Activated CD8-positive, alpha-beta T cell treated with anti-CD3 and anti-CD28 coated beads for 36 hours (primary cell): ENCODE measurements at places on chromosomes 2 and 18.
A peak's percentile ranks its signal among the peaks of the same experiment; 100 is the strongest.

DNA sequence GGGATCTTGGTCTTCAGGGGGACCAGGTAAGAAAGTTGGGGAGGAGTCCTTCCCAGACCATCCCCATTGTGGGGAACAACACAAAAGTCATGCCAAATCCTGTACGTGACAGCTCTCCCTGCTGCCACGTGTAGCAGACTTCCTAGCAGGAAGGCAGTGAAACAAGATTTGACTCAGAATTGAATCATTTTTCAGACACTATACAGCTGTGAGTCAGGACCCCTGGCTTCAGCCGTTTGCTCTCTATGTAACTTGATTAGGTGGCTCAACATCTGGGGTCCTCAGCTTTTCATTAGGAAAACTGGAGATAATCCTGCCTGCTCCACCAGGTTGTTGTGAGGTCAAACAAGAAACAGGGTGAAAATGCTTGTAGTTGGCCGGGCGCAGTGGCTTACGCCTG lies 32.9 kb upstream of the PDCL3 start:
- no peak for DNase-seq

GRCh38 chr18:6362559-6363129 lies 52.1 kb downstream of the L3MBTL4 start:
- no peak for DNase-seq

- DNase-seq, result no peak
These were observed 309.0 kb upstream of the CDH2 start for GRCh38 chr18:28485918-28486317.

DNA sequence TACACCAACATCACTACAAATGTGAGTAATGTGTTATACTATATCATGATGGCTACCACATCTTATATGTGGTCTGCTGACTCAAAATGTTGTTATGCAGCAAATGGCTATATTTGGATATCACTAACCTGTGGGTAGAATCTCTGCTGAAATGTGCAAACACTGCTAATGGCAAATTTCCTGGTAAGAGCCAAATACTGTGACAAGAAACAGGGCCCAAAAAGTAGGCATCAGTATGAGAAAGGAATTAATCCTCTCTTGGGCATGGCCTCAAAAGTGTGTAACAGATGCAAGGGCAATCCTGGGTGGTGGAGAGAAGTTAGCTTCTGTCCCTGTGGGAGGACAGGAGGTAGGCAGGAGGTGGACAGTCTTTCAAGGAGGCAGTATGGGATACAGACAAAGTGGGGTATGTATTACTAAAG lies 13.3 kb downstream of the ATF2 start:
- DNase-seq, result no peak

DNA sequence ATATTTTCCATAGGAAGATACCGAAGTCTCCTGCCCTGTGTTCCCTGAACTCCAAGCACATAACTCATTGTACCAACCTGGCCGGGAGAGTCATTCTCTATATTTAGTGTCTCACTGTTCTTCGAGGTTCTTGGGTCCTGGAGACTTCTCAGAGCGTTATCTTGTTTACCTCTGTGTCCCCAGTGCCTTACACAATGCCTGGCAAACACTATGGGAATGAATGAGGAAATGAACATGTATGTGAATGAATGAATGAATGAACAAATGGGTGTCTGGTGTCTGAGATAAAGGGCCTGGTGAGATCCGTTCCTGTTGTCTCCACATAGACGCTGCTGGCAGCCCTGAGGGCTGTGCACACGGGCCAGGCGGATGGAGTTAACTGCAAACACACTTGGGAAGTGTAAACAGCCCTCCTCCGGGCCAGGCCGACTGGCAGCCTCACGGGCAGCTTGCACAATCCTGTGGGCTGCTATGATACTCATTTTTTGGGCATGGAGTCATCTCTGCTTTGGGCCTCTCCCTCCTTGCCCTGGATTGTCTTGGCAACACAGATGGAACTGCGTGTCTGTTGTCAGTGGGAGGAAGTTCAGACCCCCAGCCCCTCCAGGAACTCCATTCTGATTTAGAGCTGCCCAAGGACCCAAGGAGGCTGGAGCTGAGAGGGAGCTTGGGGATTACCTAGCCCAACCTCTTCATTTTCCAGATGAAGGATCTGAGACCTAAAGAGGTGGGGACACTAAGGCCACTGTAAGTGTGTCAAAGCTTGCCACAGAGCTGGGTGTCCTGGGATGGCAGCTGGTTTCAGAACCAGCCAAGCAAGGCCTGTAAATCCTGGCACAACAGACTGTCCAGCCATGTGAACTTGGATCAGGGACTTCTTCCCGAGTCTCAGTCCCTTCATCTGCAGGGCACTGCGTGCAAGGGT lies 124.4 kb downstream of the INHBB start:
- DNase-seq, result no peak

DNA sequence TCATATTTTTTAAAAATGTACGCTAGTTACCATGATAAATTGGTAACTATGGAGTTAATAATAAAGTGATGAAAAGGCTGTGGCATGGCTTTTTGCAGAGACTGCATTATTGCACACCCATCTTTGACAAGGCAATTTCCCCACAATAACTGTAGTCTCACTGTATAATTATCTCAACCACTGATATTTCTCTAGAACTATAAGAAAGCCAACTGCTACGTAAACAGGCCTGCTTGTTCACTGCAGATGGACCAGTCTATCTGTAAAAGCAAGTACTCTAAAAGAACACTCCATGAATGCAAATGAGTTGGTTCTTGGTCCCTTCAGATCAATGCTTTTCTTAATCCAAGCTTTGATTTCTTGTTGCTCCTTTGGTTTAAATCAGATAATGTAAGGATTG lies 218.7 kb downstream of the RBM43 start:
- DNase-seq, result no peak

- DNase-seq, result peak; percentile 31
These were observed 12.3 kb upstream of the SMAD7 start for GRCh38 chr18:48962994-48963561.

GRCh38 chr2:31660812-31661335 lies 80.1 kb upstream of the SRD5A2 start:
- DNase-seq, result no peak

DNA sequence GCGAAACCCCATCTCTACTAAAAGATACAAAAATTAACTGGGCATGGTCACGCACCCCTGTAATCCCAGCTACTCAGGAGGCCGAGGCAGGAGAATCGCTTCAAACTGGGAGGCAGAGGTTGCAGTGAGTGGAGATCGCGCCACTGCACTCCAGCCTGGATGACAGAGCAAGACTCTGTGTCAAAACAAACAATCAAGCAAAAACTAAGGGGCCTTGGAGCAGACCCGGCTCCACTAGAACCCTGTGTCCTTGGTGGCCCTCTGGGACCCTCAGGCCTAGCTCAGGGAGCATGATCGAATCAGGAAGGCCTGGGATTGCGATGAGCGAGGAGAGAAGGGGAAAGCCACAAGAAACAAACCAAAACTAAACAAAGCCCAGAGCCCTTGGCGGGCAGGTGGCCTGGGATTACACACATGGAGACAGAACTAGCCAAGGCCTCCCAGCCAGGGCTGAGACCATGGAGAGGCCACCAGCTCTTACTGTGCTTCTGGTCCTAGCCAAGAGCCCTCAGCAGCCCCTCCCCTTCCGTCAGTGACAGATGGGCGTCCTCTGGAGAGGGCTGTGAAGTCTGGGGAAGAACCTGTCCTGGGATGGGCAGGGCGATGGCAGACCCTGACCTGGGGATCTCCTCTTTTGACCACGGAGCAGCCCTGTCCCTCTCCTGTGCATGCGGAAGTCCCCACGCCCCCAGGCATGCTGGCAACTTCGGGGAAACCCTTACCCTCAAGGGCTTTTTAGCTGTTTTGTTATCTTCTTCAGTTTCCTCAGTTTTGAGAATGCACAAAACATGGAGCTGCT lies 27.4 kb upstream of the CATIP start:
- DNase-seq, result no peak

- DNase-seq, result no peak
These were observed 1007.7 kb upstream of the CDH2 start for GRCh38 chr18:29184654-29185053.

GRCh38 chr2:235024931-235025773 lies 73.3 kb downstream of the SH3BP4 start:
- DNase-seq, result no peak

- DNase-seq, result no peak
These were observed 4.4 kb downstream of the RAMP1 start for GRCh38 chr2:237863689-237864443.

GRCh38 chr2:44181648-44182047 lies 13.0 kb downstream of the PPM1B start:
- DNase-seq, result no peak

GRCh38 chr18:48834413-48835031 lies 116.2 kb downstream of the SMAD7 start:
- DNase-seq, result peak; percentile 90

DNA sequence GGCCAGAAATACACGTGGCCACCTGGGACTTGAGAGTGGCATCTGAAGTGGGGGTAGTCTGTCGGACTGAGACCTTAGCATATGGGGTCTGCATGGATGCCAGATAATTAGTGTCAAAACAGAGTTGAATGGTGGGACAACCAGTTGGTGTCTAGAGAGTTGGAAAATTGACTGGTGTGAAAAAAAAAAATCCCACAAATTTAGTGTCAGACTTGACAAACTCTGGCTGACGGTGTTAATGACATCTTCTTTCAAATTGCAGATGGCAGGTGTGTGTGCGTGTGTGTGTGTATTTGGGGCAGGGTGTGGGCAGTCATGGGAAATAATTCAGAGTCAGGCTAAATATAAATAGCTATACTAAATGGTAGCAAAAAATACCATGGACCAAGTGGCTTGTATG lies 365.4 kb upstream of the RGPD4 start:
- DNase-seq, result no peak

GRCh38 chr2:104804148-104804890 lies 49.6 kb upstream of the POU3F3 start:
- no peak for DNase-seq

DNA sequence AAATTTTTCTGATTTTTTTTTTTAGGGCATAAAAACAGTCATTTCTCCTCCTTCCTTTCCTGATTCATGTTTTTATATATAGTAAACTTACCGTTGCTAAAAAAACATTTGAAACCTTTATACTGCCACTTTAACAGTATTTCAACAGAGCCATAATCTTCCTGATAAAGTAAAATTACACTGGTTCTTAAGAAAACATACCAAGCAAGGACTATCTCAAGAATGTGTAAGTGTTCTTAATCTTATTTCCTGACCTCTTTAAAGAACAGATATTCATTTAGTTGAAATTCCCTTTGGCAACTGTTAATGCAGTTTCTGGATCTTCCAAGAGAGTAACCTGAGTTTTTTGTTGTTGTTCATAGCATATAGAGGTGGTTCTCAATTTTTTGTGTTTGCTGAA lies 26.6 kb upstream of the COLEC12 start:
- DNase-seq, result no peak

GRCh38 chr2:65436169-65436823 lies 3.9 kb upstream of the SPRED2 start:
- peak; percentile 59 for DNase-seq

GRCh38 chr2:71277536-71278103 lies 50.7 kb upstream of the PAIP2B start:
- peak; percentile 52 for DNase-seq

GRCh38 chr2:98118161-98118560 lies 31.2 kb downstream of the VWA3B start:
- DNase-seq, result no peak

- peak; percentile 38 for DNase-seq
These were observed 76.1 kb upstream of the DNMT3A start for GRCh38 chr2:25417715-25418369.

GRCh38 chr2:102940684-102941083 lies 178.9 kb downstream of the TMEM182 start:
- no peak for DNase-seq

DNA sequence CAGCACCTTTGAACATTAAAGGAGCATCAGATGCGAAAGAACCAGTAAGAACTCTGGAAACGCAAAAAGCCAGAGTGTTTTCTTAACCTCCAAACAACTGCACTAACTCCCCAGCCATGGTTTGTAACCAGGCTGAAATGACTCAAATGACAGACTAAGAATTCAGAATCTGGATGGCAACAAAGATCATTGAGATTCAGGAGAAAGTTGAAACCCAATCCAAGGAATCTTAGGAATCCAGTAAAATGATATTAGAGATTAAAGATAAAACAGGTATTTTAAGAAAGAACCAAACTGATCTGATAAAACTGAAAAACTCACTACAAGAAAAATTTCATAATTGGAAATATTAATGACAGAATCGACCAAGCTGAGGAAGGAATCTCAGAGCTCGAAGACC lies 116.7 kb downstream of the PTRHD1 start:
- no peak for DNase-seq

- no peak for DNase-seq
These were observed 462.6 kb downstream of the RNF144A start for GRCh38 chr2:7379799-7380198.

GRCh38 chr2:28717339-28717758 lies 34.3 kb upstream of the PPP1CB start:
- no peak for DNase-seq
